HuH-7 (cell line): ENCODE measurements at places on chromosomes 13 and 19.

DNA sequence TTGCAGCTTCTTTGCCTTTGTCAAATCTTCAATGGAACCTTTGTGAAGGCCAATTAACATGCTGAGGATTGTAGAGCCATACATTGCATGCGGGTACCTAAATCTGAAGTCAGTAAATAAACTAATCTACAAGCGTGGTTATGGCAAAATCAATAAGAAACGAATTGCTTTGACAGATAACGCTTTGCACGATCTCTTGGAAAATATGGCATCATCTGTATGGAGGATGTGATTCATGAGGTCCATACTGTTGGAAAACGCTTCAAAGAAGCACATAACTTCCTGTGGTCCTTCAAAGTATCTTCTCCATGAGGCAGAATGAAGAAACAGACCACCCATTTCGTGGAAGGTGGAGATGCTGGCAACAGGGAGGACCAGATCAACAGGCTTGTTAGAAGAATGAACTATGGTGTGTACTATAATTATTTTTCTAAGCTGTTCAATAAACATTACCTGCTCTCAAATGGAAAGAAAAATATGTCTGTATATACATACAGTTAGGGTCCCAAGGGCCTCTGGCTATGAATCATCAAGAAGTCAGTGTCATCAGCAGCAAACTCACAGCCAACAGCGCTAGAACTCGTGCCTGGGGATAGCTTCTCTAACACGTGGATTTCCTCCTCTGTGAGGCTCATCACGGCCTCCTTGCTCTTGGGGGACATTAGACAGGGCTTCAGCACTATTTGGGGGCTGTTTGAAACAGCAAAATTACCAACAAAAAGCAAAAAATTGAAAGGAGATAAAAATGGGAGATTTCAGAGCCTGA is 2.9 kb upstream of the CD70 start:
- DNase-seq, result no peak

- DNase-seq, result no peak
Measured at GRCh38 chr19:43439032-43439708, 24.5 kb downstream of the TEX101 start.

GRCh38 chr19:46131485-46132143 is 7.1 kb upstream of the IGFL3 start:
- DNase-seq, result no peak

DNA sequence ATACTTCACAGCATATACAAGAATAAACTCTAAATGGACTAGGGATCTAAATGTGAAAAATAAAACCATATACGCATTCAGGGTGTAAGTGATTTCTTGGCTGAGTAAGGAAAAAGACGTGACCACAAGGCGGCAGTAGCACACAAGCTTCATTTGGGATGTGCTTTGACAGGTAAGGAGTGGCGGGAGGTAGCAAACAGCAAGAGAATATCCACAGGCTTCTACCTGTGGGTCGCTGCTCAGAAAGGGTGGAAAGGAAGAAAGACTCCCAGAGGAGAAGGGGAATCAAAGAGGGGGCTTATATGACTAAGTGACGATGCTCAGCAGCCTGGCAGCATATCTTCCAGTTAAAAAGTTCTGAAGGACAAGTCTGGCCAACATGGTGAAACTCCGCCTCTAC is 2.5 kb upstream of the ZNF121 start:
- peak; percentile 6 for DNase-seq

DNA sequence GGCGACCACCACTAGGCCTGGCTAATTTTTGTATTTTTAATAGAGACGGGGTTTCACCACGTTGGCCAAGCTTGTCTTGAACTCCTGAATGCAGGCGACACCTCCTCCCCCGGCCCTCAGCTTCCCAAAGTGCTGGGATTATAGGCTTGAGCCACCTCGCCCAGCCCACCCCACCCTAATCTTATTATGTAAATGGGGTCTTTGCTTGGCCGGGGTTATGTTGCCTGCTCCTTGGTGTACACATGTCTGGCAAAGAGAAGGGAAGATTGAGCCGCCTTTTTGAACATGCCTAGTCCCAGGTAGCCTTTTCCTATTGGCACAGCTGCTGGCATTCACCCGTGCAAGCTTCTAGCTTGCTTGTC is 106.8 kb downstream of the KCTD15 start:
- DNase-seq, result no peak

- no peak for DNase-seq
Measured at GRCh38 chr13:99805361-99805760, 166.2 kb downstream of the ZIC5 start.

- no peak for DNase-seq
Measured at GRCh38 chr19:7113233-7113632, 43.7 kb downstream of the ZNF557 start.

DNA sequence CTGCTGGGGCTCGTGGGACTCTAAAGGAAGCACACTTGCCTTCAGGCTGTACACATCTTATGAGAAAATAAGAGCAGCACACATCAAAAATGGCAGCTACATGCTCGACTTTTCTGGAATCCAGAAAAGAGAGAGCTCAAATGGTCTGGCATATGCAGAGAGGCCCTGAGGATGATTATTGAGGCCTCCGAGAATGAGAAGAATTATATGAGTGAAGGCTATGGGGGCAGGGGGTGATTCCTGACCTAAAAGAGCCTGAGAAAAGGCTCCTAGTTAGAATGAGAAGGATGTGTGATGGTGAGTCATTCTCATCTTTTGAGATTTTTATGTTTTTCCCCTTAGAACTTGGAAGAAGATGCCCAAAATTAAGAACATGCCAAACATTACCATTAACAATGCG is 97.1 kb downstream of the HSPH1 start:
- DNase-seq, result no peak

- no peak for DNase-seq
Measured at GRCh38 chr19:54418030-54418929, 3.0 kb downstream of the TTYH1 start.

- DNase-seq, result no peak
Measured at GRCh38 chr19:30393046-30393445, 20.9 kb downstream of the ZNF536 start.

DNA sequence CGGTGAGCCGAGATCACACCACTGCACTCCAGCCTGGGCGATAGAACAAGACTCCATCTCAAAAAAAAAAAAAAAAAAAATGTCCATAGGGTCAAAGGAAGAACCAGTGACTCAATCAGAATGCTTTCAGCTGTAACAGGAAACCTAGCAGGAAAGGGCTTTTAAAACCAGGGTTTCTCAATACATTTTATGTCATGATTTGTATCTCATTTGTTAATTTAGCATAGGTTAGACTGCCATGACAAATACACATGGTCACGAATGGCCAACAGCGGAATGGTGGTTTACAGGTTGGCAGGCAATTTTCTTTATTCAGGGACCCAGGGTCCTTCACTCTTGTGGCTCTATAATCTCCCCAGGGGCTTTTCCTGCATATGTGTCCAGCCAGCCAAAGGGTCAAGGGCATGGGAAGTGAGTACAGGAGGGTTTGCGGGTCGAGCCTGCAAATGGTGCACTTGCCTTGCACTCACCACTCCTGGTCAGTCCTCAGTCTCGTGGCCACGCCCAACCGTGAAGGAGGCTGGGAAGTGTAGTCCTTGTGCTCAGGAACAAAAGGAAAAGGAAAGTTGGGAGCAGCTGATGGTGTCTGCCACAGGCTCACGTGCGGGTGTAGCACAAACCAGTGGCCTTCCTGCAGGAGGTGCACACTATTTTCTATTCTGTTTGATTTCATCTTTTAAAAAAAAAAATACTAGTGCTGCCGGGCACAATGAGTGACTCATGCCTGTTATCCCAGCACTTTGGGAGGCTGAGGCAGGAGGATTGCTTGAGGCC is 14.8 kb downstream of the DHX34 start:
- DNase-seq, result no peak

- DNase-seq, result no peak
Measured at GRCh38 chr19:58054901-58055874, 3.9 kb upstream of the ZNF135 start.

- DNase-seq, result no peak
Measured at GRCh38 chr19:1453525-1454364, 3.8 kb downstream of the APC2 start.
